ENCODE measurements at places on chromosomes 6 and 20.

DNA sequence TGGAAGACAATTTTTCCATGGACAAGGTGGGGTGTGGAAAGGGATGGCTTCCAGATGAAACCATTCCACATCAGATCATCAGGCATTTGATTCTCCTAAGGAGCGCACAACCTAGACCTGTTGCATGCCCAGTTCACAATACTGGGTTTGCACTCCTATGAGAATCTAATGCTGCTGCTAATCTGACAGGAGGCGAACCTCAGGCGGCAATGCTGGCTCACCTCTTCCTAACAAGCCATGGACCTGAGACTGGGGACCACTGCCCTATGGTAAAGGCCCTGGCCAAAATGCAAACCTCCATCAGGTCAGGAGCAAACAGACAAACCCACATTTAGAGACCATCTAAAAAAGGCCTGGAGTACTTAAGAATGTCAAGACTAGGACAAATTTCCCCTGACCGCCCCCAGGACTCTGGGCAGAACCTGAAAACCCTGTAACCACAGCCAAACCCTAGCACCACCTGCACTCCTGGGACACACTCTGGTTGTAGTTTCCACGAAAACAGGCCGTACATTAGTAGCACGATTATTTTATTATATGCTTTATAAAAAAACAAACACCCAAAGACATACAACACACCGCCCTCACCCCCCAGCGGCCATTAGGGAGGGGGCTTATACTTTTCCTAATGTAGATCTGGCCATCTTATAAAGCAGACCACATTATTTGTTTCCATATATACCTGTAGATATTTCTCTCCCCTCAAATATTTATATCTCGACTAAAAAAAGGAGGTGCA lies 27.3 kb downstream of the SNX5 start:
- no peak for DNase-seq

GRCh38 chr6:38588631-38589366 lies 50.9 kb downstream of the BTBD9 start:
- no peak for DNase-seq

DNA sequence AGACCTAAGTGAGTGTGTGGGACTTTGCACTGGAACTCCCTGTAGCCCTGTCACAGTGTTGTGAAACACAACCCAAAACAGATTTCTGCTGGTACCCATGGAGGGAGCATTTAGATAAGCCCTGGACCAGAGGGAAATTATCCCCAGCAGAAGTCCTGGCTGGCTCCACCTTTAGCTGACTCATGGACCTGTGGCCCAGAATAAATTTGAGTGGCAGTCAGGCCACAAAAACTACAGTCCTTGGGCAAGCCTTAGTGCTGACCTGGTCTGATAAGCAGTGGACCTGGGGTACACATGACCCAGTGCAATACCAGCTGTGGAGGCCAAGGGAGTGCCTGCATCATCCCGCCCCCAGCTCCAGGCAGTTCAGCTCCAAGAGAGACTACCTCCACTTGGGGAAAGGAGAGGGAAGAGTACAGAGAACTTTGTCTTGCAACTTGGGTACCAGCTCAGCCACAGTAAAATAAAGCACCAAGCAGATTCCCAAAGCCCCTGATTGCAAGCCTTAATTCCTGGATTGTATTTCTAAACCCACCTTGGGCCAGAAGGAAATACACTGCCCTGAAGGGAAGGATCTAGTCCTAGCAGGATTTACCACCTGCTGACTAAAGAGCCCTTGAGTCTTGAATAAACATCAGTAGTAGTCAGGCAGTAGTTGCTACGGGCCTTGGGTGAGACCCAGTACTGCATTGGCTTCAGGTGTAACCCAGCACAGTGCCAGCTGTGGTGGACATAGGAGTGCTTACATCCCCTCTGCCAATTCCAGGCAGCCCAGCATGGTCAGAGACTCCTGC lies 140.4 kb upstream of the COL21A1 start:
- peak; percentile 99 for DNase-seq

- DNase-seq = no peak
Measured at GRCh38 chr20:31824554-31825313, 5.6 kb downstream of the MYLK2 start.

DNA sequence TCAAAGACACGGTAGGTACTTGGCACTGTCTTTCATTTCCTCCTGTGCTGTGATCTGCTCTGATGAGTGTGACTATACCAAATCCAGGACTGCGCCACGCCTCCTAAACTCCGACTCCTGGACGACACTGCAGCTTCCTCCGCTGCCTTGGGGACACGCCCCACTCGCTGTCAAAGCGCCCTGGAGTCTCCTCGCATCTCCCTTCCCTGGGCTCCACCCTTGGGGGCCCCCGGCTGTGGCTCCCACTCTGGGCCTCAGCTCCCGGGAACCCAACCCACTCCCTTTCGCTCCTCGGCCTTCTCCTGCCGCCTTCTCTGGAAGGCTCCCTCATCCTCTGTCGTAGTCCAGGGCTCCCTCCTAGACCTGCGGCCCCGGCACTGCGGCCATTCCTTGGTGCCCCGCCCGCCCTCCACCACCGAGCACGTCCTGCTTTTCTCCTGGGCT lies 61.2 kb downstream of the RSPH3 start:
- peak; percentile 33 for DNase-seq

DNA sequence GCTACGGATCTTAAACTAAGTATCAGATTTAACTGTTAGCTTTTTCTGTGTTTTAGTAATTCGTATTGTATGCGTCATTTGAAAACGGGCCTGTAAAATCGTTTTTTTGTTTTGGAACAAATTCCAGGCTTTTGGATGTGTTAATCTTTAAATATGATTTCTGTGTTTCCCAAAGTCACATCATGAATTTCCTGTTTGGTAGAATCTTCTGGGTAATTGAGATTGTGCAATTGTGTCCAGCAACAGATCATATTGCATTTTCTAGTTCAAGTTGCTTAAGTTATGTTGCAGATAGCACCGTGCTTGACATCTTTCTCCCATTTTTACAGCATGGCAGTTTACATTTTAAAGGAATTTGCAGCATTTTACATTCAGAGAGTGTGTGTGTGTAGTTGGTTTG lies 1.9 kb downstream of the MAPK14 start:
- peak; percentile 40 for DNase-seq

DNA sequence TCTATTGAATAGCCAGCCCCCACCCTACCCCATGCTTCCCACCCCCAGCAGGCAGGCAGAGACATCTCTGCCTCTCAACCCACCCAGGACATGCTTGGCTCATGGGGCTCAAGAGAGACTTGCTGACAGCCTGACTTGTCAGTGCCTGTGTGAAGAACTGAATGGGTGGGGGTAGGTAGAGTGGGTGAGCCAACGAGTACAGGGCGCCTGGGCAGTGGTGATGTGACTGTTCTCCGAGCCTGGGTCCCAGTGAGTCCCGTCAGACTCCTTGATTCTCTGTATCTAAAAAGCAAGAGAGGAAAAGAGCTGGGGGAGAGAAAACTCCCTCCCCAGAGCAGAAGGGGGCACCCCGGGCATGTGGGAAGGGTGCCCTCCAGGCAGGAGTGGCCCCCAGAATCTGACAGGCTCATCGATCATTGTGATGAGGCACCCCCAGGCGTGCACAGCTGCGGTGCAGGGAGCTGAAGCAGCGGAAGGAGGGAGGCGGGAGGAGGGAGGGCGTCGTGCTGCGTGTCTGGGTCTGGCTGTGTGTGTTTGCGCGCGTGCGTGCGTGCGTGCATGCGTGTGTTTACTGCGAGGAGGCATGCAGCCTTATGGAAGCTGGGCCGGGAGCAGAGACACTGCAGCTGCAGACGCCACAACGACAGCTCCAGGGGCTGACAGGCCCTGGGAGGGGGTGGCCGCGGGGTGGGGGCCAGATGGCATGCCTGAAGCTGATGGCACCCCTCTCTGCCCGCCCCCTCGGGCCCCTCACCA lies 40.2 kb downstream of the FOXP4 start:
- DNase-seq = no peak

DNA sequence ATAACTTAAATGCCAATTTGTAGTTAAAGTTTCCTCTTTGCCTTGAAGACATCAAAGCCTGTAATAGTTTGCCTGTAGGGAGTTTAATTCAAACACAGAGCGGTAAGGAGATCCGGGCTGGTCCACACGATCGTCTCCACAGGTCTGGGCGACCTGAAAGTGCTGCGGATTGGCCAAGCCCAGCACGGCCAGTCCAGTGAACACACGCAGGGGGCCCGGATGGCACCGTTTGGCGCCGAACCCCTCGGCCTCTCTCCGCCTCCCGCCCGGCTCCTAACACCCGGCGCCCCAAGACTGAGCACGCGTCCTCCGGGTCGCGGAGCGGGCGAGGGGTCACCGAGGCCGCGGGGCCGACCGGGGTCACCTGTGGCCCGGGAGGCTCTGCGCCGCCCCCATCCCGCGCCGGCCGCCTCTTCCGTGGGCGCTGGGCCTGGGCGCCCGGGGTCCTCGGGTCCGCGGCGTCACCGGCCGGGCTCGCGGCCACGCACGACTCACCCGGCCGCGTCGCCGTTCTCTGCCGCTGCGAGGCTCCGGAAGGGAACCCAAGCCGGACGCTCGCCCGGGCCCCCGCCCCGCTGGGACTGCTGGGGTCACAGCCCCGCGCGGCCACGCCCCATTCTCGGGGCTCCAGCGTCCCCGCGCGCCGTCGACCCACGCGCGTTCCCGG lies 481 bp downstream of the SERPINB6 start:
- DNase-seq = no peak

DNA sequence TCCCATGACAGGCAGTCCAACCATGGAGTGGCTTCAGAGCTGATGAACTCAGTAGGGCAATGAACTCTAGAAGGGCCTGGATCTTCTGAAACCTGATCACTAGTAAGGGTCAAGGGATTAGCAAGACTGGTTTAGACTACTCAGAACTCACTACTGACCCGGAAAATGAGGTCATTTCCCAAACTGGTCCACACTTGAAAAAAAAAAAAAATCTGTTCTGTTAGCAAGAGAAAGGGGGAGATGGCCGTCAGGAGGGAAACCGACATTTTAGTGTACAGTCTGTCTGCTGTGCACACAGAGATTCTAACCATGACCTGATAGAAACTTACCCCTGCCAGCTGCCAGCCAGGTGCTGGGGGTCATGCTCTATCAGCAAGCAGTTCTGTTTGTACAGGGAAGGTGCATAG lies 262.4 kb upstream of the AGPAT4 start:
- DNase-seq = no peak

- DNase-seq = no peak
Measured at GRCh38 chr20:8076306-8077136, 55.5 kb upstream of the PLCB1 start.

DNA sequence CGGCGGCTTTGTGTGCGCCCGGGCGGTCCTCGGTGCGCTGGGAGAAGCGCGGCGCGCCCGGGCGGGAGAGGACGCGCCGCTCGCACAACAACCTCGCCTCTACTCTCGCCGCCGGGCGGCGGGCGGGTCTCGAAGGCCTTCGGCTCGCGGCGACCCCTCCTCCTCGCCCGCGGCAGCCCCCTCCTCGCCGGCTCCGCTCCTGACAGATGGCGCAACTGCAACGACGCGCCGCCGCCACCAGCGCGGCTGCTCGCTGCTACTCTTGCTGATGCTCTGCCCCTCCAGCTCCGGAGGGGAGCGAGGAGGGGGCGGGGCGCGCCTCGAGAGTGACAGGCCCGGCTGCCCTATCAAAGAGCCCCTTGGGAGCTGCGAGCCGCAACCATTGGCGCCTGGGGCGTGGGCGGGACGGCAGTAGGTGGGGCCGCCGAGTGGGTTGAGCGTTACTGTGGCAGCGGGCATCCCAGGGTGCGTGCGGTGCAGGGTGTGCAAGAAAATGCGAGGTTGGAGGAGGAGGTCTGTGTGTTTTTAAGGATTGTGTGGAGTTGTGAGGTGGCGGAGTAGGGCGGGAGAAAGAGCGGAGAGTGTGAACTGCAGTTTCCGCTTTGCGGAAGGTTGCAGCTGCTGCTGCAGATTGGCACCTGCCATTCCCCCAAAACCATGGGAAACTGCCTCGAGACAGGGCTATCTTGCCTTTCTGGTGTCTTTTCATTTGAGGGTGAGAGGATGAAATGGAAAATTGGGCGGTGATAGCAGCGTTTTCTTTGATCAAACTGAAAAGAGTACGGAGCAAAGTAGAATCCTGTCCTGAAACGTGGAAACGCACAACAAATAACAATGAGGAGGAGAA lies at the start of gene FYN:
TSS of gene FYN (minus strand) at position 275 of the 847 bp plus-strand sequence. CDS start 153,401 bp downstream, outside the sequence.
- peak; percentile 51 for DNase-seq

GRCh38 chr20:38272961-38273360 lies 12.4 kb upstream of the KIAA1755 start:
- no peak for DNase-seq

DNA sequence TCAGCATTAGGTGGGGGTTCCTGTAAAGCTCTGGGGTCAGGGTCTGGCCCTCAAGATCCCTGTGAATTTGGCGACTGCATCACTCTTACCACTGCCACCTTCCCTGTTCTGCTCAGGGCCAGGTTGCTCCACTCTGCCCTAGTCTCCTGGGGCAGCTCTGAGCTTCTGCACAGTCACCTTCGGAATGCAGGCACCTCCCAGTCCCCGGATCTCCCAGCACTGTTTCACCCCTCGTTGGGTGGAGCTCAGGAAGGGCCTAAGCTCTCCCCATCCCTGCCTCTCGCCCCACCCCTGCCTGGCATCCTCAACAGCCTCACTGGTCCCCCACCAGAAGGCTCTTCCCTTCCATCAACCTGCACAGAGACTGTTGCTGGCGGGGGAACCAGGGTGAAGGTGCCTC lies 46.2 kb downstream of the YTHDF1 start:
- DNase-seq = no peak

- DNase-seq = no peak
Measured at GRCh38 chr6:169921217-169921616, 169.8 kb downstream of the ERMARD start.

- peak; percentile 4 for DNase-seq
Measured at GRCh38 chr6:99821164-99821563, 172.9 kb downstream of the MCHR2 start.

GRCh38 chr6:92399911-92400310 lies 1019.4 kb downstream of the EPHA7 start:
- no peak for DNase-seq

DNA sequence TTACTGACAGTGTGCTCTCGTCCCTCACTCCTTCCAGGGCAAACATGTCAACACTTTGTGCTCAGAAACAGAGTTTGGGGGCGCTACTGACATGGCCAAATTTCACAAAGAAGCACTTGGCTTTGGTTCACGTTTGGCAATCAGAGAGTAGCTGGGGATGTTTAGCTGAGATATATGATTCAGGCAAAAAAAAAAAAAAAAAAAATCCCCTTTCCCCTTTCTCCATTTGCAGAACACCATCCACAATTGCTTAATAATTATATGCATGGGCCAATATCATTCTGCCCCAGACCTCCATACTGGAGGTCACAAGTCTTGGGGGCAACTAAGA lies 128.4 kb upstream of the ADGRF1 start:
- no peak for DNase-seq

DNA sequence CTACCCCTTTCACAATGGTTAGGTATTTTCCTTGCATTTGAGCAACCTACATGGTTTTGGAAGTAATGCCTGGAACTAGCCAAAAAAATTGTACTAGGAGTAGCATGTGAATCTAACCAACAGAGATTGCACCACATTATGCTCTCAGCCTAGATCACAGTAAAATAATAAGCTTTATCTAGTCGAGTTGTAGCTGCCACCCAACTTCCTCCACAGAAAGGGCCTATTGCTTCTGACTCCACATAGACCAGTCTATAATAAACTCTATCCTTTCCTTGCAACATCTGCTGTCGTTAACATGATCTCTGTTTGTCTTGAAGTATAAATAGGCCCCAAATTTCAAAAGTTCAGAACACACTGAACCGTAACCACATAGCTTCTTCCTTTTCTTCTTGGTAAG lies 375.5 kb downstream of the PKHD1 start:
- DNase-seq = no peak

All from NCI-H510A treated with DMSO at 0.1 percent for 48 hours (cell line).